ENCODE measurements at places on chromosomes 16 and 17.

GRCh38 chr17:6541886-6542285, 14.5 kb downstream of the PITPNM3 start:
- no peak for DNase-seq

DNA sequence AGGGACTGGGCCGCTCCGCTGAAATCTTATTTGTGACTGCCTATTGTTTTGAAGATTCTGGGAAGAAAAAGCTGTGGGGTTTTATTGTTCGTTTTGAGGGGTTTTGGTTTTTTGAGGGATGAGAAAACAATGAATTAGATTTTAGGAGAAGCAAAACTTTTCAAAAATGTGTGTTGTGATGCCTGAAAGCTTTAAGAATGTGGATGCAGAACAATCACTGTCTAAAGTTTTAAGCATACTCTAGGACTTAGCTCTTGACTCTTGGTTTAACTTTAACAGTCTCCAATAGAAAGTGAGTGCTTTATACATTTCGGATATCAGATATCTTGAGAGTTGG, 899 bp downstream of the CFAP52 start:
- DNase-seq: no peak

DNA sequence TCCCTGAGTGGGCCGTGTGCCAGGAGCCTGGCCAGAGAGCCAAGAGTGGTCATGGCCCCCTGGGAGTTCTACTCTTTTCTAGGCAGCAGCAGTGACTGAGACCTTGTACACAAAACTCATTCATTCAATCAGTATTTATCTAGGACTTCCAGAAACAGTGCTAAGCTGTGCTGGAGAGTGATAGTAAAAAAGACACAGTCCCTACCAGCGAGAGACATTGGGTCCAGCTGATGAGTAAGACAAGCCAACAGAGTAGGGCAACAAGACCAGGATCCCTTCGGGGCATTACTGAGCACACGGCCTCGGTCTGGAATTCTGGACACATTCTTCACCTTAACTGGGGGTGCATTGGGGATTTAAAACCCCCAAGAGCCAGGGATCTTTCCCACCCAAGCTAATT, 20.2 kb downstream of the CBX4 start:
- DNase-seq: no peak

DNA sequence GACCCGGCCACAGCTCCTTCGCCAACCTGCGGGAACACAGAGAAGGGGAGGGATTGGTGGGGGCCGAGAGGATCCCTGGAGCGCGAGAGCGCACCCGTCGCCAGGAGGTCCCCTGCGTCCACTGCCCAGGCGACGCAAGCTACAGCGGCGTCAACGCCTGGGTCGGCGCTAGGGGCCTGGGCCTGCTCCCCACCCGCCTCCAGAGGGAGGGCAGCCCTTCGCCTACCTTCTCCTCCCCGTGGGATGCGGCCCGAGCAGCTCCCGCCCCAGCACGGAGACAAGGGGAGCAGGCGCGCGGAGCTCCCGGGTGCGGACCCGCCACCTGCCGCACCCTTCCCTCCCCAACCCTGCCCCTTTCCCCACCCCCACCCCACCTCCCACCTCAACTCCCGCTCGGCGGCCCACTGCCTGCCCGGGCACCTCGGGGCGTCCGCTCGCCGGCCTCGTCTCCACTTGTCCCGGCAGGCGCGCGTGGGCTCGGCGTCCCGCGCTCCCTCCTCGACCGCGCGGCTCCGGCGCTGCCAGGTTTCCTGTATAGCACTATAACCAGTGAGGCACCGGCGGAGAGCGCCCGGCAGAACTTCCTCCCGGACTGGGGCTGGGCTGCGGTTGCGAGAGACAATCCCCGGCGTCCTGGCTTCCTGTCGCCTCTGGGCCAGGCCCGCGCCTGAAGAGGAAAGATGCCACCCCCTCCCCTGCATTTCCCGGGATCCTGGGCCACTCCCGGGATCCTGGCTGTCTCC, 119.1 kb upstream of the SMURF2 start:
- DNase-seq: no peak

- DNase-seq: no peak
Observed at GRCh38 chr16:56967733-56968132, 6.0 kb downstream of the CETP start.

DNA sequence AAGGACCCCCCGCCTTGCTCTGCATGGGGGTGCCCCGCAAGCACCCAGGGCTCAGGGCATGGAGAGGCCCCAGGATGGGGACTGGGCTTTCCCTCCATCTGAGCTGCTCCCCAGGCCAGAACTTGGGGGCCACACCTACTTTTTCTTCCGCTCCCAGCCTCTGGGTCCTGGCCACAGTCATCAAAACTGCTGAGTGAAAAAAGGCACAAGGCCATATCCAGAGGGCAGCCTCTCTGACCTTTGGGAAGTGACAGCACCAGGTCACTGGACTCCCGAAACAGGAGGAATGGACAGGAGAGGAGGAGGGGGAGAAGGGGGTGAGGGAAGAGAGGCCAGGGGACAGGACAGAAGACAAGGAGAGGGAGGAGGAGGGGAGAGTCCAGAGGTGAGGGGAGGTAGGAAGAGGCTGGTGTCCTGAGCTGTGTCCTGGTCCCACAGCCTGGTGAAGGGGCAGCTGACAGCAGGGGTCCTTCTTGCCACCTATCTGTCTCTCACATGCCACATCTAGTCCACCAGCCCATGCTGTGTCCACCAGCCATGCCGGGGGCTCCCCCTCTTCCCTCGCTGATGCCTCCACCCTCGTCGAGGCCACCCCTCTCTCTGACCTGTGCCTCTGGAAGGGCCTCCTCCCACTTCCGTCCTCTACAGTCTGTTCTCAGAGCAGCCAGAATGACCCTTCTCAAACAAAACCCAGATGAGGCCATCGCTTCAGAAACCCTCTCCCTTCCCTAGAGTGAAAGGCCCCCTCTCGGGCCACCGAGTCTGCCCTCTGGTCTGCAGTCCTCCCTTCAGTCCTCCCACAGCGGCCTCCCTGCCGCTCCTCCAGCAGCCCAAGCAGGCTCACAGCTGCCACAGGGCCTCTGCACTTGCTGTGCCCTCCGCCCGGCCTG, 73.9 kb upstream of the TOB1 start:
- DNase-seq: no peak

- no peak for DNase-seq
Observed at GRCh38 chr16:73065632-73066330, 17.9 kb upstream of the ZFHX3 start.

DNA sequence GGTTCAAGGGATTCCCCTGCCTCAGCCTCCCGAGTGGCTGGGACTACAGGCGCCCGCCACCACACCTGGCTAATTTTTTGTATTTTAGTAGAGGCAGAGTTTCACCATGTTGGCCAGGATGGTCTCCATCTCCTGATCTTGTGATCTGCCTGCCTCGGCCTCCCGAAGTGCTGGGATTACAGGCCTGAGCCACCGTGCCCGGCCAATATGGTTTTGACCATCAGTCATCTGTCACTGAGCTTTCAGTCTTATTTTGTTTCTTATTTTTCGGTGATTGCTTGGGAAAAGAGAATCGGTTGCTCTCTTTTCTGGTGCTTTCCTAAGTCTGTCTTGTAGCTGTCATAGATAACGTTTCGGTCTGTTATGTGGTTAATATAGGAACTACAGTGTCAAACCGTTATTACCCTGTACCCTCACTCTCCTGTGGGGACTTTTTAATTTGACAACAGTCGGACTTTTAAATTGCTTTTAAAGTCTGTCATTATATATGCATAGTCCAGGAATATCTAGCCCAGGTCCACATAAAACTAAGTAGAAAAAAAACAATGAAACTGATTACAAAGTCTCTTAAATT, 453.4 kb downstream of the KCNJ18 start:
- no peak for DNase-seq

DNA sequence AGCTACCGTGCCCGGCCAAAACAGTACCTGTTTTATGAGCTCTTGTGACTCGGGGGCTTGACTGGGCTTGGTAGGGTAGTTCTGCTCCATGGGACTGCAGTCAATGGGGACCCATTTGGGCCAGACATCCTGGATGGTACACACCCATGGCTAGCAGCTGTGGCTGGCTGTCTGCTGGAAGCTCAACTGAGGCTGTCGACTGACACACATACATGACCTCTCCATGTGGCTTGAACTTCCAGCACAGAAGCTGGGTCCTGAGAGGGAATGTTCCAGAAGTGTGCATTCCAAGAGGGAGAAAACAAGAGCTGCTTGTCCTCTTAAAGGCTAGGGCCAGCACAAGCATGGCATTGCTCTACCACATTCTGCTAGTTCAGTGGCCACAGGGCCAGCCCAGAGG, 14.9 kb upstream of the NKD1 start:
- no peak for DNase-seq

GRCh38 chr16:80631581-80631980, 90.8 kb downstream of the DYNLRB2 start:
- DNase-seq: no peak

- peak; percentile 55 for DNase-seq
Observed at GRCh38 chr17:15649861-15650421, 30.4 kb upstream of the FBXW10B start.

GRCh38 chr17:47693731-47694580, at the start of gene TBKBP1:
Gene TBKBP1, plus strand, starts transcription at chr17:47694161. Its CDS starts 1,952 bp downstream, at chr17:47696113.
- DNase-seq: peak; percentile 44

GRCh38 chr16:85923153-85924021, 24.4 kb downstream of the IRF8 start:
- peak; percentile 36 for DNase-seq

DNA sequence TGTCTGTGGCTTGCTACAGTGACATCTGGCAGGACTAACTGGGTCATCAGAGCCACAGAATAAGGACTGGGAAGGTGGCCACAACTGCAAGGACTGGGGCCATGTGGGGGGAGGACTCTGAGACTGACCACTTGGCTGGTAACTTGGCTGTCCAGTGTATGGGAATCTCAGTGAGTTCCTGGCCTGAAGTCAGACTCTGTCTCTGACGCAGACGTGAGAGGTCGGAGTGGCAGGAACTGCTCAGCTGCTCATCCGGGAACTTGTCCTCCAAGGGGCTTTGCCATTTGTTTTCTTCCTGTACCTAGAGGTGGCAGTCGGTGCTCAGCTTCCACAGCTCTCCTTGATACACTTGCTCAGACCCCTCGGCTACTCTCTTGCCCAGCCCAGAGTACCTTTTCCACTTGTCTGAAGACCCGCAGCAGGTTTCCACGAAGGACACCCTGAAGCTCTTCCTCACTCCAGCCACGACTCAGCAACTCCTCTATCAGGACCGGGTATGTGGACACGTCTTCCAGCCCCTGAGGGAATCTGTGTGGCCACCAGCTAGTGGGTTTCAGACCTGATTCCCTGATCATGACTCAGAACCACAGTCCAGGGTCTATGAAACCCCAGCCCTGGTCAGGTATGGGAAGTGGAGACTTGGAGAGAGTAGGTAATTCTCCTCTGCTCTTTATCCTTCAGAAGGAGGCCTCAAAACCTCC, 7.3 kb upstream of the DPEP3 start:
- no peak for DNase-seq

DNA sequence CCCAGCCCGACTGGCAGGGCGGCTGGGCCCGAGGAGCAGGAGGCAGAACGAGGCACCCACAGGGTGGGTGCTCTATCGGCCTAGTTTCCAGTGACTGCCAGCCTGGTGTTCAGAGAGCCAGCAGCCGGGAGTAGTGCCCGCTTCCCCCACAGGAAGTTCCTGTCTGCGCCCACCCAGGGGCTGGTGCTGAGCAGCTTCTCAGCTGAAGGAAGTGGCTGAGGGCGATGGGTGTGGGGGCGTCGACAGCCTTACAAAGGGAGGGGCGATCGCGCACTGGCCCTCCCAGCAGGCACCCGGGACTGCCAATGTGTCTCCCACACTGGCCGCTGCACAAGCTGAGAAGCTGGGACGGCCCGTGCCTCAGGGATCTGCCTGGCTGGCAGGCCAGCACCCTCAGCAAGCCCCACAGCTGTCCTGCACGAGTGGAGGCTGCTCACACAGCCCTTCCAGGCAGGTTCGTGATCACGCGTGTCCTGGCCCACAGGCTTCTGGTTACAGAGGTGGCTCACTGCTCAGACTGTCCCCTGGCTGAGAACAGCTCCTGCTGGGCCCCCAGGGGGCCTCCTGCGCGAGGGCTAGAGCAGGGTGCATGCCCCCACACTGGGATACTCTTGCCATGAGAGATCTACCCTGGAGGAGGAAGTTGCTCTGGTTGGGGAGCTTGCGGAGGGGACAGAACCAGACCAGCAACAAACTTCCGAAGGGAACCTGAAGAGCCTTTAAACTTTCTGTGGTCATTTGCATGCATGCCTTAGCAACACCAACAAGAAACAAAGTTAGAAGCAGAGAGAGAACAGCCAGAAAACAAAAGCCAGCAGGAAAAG, 2.5 kb downstream of the RNF166 start:
- DNase-seq: no peak

GRCh38 chr17:30323895-30324319, 9.9 kb downstream of the TMIGD1 start:
- DNase-seq: no peak

DNA sequence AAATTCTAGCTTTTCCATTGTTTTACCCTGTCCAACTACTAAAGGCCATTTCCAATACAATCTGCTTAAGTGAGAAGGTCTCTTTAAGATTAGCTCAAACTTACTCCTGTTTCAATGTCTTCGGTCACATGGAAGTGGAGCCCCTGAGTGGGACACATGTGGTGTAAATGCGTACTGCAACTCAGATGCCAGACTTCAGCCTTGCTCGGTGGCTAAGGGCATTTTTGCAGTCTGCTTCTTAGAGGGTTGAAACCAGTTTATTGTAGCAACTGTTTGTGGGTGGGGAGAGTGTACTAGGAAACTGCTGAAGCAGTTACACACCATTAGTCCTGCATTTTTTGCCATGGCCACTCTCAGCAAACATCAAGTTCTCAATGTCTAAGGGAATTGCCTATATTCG, 140.6 kb downstream of the PARN start:
- DNase-seq: peak; percentile 80

DNA sequence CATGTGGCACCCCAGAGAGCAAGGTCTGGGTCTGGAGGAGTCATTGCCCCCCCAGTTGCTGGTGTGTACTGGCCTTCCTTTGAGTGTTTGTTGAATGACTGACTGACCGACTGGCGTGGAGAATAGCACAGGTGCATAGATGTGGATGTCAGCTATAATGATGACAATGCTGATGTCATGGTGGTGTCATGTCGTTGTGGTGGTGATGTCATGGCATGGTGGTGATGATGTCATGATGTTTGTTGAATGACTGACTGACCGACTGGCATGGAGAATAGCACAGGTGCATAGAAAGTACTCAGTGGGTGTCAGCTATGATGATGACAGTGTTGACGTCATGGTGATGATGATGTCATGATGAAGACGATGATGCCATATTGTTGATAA, 22.1 kb downstream of the TMEM114 start:
- no peak for DNase-seq

DNA sequence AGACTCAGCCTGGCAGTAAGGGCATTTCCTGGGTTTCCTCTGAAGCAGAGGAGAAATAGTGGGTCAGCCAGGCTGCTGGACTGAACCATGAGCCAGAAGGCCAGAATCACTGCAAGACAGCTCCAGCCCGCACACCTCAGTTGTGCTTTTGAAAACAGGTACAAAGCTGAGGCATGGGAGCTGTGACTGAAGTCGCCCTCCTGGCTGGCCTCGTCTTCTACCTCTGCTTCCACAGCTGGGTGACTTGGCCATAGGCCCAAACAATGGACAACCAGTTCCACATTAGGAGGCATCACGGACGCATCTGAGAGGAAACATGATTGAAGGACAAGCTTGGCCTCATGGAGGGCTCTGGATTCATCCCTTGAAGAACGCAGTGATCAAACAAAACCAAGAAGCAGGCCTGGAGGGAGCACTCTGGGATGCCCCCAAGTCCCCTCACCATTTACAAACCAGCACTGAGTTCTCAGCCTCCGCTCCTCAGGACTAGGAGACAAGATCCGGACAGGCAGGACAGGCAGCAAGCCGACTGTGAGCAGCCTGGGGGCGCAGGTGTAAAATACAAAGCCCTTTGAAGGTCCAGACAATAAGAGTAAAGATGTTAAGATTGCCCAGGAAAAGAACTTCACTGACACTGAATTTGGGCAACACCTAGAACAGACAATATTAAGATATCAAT, 68.7 kb downstream of the N4BP1 start:
- no peak for DNase-seq
